ENCODE measurements at places on chromosomes 7 and 10.

DNA sequence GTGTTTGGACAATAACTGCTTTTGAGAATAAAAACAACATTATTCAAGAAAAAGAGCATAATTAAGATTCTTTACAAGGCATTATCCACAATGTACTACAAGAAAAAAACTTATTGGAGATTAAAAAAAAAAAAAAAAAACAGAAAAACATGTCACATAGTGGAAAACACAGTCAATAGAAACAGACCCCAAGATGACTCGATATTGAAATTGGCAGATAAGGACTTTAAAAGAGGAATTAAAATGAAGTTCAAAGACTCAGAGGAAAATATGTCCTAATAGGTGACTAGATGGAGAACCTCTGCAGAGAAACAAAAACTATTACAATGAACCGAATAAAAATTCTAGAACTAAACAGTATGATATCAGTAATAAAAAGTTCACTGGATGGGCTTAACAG, 248.9 kb downstream of the CALN1 start:
- no peak overlapping the region for H3K4me3 ChIP-seq
- H3K36me3 ChIP-seq, result no peaks in the 10 kb centered on the region
- no peak overlapping the region for H3K27ac ChIP-seq
- DNase-seq, result no peak
- no peaks in the 10 kb centered on the region for H3K27me3 ChIP-seq

GRCh38 chr10:6877722-6878392, 297.8 kb upstream of the PRKCQ start:
- no peak for DNase-seq
- H3K27me3 ChIP-seq, result peaks cover 15% of the 10 kb centered on the region
- H3K36me3 ChIP-seq, result no peaks in the 10 kb centered on the region
- H3K4me1 ChIP-seq, result no peaks in the 10 kb centered on the region
- no peak overlapping the region for H3K4me3 ChIP-seq

DNA sequence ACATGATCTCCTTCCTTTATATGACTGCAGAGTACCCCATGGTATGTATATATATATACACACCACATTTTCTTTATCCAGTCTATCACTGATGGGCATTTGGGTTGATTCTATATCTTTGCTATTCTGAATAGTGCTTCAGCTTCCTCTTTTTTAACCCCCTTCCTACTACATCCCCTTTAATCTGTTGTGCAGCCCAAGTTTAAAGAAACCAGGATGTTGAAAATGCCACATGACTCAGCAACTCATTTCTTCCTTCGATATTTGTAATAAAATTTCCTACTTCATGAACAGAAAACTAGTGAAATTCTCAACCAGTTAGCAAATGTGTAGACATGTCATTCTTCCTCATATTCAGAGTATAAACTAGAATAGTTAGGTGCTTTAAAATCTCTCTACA, 1245.7 kb upstream of the SORCS1 start:
- no peaks in the 10 kb centered on the region for H3K27me3 ChIP-seq
- H3K4me1 ChIP-seq, result no peaks in the 10 kb centered on the region
- H3K4me3 ChIP-seq, result no peak overlapping the region
- no peak overlapping the region for H3K27ac ChIP-seq

GRCh38 chr7:84583331-84583730, 388.7 kb upstream of the SEMA3A start:
- no peaks in the 10 kb centered on the region for H3K36me3 ChIP-seq
- H3K4me3 ChIP-seq, result no peak overlapping the region
- no peak overlapping the region for H3K27ac ChIP-seq
- no peaks in the 10 kb centered on the region for H3K27me3 ChIP-seq
- no peaks in the 10 kb centered on the region for H3K4me1 ChIP-seq

GRCh38 chr7:114943953-114944744, 22.3 kb downstream of the MDFIC start:
- H3K4me1 ChIP-seq, result peaks cover 49% of the 10 kb centered on the region
- no peak overlapping the region for H3K27ac ChIP-seq
- no peaks in the 10 kb centered on the region for H3K36me3 ChIP-seq
- no peak overlapping the region for H3K4me3 ChIP-seq
- H3K27me3 ChIP-seq, result no peaks in the 10 kb centered on the region

DNA sequence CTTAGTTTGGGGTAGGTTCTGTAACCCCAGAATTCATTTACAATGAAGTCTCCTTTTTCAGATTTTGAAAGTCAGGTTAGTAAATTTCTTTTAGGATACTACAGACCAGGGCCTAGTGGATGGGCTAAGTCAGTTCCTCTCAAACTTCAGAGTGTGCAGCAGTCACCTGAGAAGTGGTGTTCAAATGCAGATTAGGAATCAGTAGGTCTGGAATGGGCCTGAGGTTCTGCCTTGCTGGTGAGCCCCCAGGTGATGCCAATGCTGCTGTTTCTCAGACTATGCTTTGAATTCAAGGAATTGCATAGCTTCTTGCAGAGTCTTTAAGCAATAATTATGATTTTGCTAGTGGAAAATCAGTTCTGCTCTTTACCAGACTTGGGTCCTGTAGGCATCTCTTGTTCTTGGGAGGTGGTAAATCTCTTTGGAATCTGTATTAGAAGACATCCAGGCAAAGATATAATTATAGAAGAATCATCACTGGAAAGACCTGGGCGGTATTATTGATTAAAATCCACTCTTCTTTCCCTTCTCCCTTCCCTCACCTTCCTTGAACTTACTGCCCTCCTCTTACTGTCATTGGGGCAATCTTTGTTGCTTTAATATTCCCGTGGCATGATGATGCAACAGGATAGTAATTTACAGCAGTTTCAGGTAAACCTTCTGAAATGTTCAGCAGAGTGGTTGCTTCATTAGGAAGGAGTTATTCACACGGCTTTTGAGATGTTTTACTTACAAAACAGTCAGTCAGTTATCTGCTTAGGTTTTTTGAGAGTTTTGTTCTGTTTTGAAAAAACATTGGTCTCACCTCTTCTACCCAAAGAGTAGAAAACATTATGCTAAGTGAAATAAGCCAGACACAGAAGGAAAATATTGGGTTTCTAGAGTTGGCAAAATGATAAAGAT, 87.2 kb downstream of the NRF1 start:
- no peak overlapping the region for H3K4me3 ChIP-seq

DNA sequence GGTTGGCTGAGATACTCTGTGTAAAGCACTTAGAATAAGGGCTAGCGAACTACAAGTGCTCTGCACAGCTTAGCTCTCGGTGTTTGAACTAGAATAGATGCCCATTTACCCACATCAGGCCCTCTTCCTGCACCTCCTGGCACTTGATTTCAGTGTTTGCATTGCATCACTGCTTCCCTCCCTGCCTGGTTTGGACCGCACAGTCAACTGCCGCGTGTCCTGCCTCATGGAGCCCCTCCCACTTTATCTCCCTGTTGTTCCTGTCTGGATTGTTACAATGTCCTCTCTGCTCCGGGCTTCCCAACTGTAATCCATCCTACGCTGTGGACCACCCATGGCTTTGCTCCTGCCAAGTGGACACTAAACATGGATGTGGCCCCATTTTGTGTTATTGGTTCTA, 2.3 kb downstream of the FAM107B start:
- H3K27ac ChIP-seq, result peak overlapping the region; percentile 69
- H3K36me3 ChIP-seq, result no peaks in the 10 kb centered on the region
- H3K4me1 ChIP-seq, result peaks cover 27% of the 10 kb centered on the region
- DNase-seq, result no peak
- H3K27me3 ChIP-seq, result no peaks in the 10 kb centered on the region

DNA sequence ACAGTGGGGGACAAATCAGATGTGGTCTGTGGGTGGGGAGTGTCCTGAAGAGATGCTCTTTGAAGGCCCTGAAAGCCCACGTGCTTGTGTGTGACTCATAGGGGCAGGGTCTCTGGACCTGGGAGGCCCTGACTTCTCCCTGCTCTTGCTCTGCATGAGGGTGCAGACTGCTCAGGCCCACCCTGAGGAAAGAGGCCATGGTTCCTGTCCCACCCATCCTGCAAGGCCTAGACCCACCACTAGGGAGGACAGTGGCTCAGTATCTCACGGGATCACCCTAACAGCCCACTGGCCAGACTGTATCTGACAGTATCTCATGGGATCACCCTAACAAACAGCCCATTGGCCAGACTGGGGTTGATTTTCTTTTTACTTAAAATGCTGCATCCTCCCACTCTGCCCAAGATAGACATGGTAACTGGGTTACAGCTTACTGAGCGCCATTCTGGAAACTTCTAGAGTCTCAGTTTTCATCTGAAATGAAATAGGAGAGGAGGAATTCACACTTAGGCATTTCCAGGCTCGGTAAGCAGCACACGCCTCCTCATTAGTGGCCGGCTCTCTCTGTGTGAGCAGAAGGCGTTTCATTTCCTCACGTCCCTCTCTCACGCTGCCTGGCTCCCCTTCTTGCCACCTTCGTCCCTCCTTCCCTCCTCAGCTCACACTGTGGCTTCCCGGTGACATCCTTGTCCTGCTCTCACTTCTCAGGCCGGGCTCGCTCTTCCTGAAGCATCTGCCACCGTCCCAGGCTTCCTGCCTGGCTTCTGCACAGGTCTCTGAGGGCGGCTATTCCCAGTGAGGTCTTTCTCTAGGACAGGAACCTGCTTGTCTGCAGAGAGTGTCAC, 242.6 kb downstream of the GLRX3 start:
- DNase-seq, result no peak
- H3K27me3 ChIP-seq, result no peaks in the 10 kb centered on the region
- no peak overlapping the region for H3K4me3 ChIP-seq
- no peaks in the 10 kb centered on the region for H3K4me1 ChIP-seq
- no peak overlapping the region for H3K27ac ChIP-seq

GRCh38 chr7:32036557-32036956, 33.6 kb downstream of the PDE1C start:
- no peak overlapping the region for H3K4me3 ChIP-seq
- H3K27ac ChIP-seq, result no peak overlapping the region
- no peaks in the 10 kb centered on the region for H3K4me1 ChIP-seq
- H3K36me3 ChIP-seq, result no peaks in the 10 kb centered on the region
- no peaks in the 10 kb centered on the region for H3K27me3 ChIP-seq
- no peak for DNase-seq

- H3K36me3 ChIP-seq, result no peaks in the 10 kb centered on the region
- peaks cover 16% of the 10 kb centered on the region for H3K27me3 ChIP-seq
- no peak overlapping the region for H3K27ac ChIP-seq
- H3K4me3 ChIP-seq, result no peak overlapping the region
- no peaks in the 10 kb centered on the region for H3K4me1 ChIP-seq
Measured at GRCh38 chr10:71435571-71436267, 39.0 kb downstream of the CDH23 start.

- H3K27me3 ChIP-seq, result no peaks in the 10 kb centered on the region
- H3K36me3 ChIP-seq, result no peaks in the 10 kb centered on the region
- H3K4me3 ChIP-seq, result no peak overlapping the region
Measured at GRCh38 chr10:131070856-131071255, 240.7 kb downstream of the TCERG1L start.

- H3K36me3 ChIP-seq, result peaks cover 5% of the 10 kb centered on the region
- H3K4me1 ChIP-seq, result peaks cover 23% of the 10 kb centered on the region
- peak overlapping the region; percentile 94 for H3K4me3 ChIP-seq
- no peak overlapping the region for H3K27ac ChIP-seq
- DNase-seq, result no peak
- no peaks in the 10 kb centered on the region for H3K27me3 ChIP-seq
Measured at GRCh38 chr10:3065622-3066021, 1.7 kb upstream of the PFKP start.

DNA sequence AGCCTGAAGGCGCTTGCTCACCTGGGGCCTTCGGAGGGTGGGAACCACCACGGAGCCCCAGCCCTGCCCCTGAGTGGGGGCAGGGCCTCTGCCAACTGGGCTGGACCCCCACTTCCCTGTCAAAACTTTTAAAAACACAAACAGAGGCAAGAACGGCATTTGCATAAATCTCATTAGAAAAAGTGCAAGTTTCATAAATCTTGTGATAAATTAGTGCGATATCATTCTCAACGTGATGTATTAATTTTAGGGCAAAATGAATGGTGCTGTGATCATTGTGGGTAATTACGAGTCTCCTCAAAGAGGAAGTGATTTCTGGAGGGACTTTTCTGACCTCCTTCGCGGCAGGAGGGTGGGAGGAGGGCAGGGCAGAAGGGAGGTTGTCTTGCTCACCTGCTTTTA, 98.3 kb downstream of the CDH23 start:
- peak; percentile 54 for DNase-seq
- H3K27me3 ChIP-seq, result peaks cover 24% of the 10 kb centered on the region
- peaks cover 22% of the 10 kb centered on the region for H3K4me1 ChIP-seq
- no peaks in the 10 kb centered on the region for H3K36me3 ChIP-seq

GRCh38 chr7:48088559-48089045, 463 bp upstream of the UPP1 start:
- H3K27ac ChIP-seq, result peak overlapping the region; percentile 75
- H3K27me3 ChIP-seq, result peaks cover 7% of the 10 kb centered on the region
- DNase-seq, result no peak
- peaks cover 13% of the 10 kb centered on the region for H3K4me1 ChIP-seq
- H3K4me3 ChIP-seq, result peak overlapping the region; percentile 94
- no peaks in the 10 kb centered on the region for H3K36me3 ChIP-seq

- H3K27ac ChIP-seq, result no peak overlapping the region
- H3K4me1 ChIP-seq, result peaks cover 42% of the 10 kb centered on the region
- no peaks in the 10 kb centered on the region for H3K36me3 ChIP-seq
Measured at GRCh38 chr10:124574456-124575070, 112.9 kb downstream of the LHPP start.

GRCh38 chr10:127420138-127420684, 128.9 kb upstream of the NPS start:
- no peak for DNase-seq
- H3K4me3 ChIP-seq, result no peak overlapping the region
- H3K4me1 ChIP-seq, result no peaks in the 10 kb centered on the region
- no peaks in the 10 kb centered on the region for H3K27me3 ChIP-seq
- H3K27ac ChIP-seq, result no peak overlapping the region
- no peaks in the 10 kb centered on the region for H3K36me3 ChIP-seq
